ENCODE measurements at places on chromosomes 1 and 21.

GRCh38 chr1:5376538-5377247 is 615.5 kb downstream of the NPHP4 start:
- DNase-seq: no peak

GRCh38 chr1:63795455-63795854 is 21.6 kb downstream of the ROR1 start:
- no peak for DNase-seq

GRCh38 chr21:37032877-37033471 is 26.5 kb downstream of the RIPPLY3 start:
- peak; percentile 42 for DNase-seq

DNA sequence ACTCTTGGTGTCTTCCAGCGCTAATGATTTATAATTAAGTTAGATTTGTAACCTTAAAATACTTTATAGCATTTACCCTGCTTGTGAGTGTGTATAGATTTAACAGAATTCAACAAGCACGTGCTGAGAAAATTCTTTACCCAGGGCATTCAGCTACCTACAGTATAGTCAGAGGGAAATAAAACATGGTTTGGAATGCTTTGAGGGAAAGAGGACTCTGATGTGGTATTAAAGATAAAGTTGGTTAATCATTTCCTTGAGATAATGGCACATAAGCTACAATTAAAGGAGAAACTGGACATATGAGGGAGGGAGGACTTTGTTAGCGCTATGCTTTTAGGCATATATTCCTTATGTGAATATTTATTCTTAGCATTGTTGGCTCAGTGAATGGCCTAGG is 26.4 kb upstream of the IL12RB2 start:
- no peak for DNase-seq

DNA sequence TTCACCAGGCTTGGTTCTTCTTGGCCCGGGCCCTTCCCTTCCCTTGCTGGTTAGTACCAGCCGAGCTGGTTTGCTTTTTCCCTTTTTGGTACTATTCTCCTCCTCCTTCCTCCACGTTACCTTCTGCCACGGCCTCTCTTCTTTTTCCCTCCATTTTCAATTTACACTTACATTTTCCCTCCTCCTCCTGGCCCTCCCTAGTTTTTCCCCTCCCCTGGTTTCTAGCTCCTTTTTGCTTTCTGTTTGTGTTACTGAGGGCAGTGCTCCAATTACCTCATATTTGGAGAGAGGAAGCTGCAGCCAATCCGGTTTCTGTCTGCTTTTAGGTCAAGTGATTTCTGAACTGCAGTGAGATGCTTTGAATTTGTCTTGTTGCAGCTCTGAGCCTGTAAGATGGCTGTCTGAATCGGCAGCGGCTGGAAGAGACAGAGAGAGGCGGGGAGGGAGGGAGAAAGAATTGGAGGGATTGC is 63.7 kb downstream of the MACF1 start:
- peak; percentile 79 for DNase-seq

DNA sequence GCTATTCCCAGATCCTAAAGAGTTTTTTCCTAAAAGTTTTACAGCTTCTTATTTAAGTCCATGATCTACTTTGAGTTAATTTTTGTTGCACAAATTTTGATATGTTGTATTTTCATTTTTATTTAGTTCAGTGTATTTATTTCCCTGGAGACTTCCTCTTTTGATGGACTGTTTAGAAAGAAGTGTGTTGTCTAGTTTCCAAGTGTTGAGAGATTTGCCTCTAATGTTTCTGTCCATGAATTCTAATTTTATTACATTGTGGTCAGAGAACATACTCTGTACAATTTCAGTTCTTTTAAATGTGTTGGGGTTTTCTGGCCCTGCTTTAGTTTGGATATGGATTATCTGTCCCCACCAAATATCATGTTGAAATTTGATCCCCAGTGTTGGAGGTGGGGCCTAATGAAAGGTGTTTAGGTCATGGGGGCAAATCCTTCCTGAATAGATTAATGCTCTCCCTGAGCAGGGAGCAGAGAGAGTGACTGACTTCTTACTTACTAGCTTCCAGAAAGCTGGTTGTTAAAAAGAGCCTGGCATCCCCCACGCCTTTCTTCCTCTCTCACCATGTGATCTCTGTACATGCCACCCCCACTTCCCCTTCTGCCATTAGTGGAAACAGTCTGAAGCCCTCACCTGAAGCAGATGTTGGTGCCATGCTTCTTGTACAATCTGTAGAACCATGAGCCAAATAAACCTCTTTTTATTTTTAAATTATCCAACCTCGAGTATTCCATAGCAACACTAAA is 4.6 kb downstream of the CHD1L start:
- no peak for DNase-seq

- no peak for DNase-seq
Measured at GRCh38 chr1:176696109-176696508, 233.1 kb downstream of the PAPPA2 start.

- no peak for DNase-seq
Measured at GRCh38 chr1:3359351-3359750, 95.1 kb upstream of the ARHGEF16 start.

DNA sequence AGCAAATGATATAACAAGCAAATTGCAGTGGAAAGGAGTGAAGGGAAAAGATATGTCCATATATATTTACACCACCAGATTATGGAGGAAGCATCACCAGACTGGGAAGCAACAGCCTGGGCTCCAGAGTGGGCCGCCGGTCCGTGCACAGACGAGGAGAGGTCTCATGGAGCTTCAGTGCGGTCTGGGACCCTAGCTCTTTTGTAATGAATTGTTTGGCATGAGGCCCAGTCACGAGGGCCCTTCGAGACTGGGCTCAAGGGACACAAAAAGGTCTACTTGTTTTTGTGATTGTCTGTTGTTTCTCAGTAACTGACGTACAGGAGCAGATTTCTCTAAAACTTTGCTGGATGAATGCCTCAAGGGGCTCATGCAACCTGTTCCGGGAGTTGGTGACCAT is 12.9 kb upstream of the STUM start:
- no peak for DNase-seq

DNA sequence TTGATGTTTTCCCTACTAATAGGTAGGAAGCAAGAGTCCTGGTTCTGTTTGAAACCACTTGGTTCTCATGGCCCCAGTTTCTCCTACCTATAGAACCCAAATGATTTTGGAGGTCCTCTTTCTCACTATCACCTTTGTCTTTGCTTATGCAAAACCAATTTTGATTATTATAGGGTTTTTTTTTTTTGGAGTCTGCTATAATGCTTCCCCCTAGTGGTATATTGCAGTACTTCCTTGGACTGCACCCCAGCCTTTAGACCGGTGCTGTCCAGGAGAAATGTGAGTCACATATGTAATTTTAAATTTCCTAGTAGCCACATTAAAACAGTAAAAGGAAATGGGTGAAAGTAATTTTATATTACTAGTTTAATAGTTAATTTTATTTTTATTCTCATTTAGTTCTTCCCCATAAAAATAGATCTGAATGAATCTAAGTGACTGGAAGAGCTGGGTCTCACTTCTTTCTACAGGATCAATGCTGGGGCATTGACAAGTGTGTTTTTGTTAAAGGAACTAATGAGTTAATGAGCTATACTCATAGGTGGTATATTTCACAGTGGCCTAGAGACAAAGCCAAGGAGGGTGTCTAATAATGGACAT is 10.6 kb downstream of the FCMR start:
- peak; percentile 59 for DNase-seq

DNA sequence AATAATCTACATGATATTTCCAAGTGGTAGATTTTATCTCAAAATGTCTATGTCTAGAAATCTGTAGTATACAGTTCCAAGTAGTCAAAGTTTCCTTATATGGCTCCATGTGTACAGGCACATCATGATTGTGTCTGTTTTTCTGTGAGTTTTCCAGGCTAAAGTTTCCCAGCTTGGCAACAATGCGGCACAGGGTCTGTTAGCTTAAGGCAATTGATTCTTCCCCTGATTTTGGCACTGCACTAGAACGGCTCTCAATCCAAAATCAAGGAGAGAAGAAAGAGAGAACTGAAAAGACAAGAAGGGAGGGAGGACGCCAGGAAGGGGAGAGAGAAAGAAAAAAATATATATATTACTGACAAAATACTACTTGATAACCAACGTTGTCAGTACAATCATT is 193.9 kb upstream of the SNX7 start:
- no peak for DNase-seq

GRCh38 chr1:75785320-75785982 is 605 bp upstream of the RABGGTB start:
- no peak for DNase-seq

DNA sequence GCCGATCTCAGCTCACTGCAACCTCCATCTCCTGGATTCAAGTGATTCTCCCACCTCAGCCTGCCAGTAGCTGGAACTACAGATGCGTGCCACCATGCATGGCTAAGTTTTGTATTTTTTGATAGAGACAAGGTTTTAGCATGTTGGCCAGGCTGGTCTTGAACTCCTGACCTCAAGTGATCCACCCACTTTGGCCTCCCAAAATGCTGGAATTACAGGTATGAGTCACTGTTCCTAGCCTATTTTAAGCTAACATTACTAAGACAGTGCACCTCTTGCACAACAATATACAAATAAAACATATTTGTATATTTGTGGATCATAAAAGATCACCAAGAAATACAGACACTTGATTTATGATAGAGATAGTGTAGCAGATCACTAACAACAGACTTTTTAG is 139.1 kb downstream of the DUSP10 start:
- DNase-seq: peak; percentile 56

- DNase-seq: peak; percentile 62
Measured at GRCh38 chr1:101365186-101365585, 128.4 kb downstream of the S1PR1 start.

DNA sequence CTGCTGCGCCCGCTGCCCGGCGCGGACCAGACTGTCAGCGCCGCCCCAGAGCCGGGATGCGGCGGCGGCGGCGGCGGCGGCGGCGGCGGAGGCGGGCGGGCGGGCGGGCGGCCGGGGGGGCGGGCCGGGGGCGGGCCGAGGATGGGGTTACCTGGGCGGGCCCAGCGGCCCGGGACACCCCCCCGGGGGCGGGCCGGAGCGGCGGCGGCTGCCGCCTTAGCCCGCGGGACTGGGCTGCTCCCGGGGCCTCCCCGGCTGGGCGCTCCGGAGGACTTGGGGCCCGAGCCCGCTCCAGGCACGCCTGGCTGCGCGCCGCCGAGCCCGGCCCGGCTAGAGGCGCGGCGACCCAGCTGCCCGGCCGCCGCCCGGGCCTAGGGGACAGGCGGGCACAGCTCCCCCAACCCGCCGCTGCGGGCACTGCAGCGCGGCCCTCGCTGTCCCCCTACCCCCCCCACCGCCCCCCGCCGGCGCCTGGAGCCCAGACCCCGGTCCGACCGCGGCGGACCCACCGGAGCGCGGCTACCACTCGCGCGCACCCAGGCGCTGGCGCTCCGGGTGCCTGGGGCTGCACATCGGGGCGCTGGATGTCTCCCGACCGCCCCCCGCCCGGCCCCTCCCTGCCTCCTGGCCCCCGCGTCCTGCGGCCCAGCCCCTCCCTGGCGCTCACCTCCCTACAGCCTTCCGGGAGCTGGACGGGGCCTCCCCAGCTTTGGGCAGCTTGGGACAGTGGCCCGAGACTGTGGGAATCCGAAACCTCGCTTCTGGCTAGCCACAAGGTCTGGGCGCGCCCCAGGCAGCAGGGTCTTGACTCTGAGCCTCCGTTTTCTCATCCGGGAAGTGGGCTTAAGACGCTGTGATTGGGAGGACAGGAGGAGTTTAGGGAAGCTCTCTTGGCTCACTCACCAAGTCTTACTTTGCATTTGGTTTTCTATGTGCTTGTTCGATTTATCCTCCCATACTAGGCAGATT is at the start of gene WNT4:
Gene WNT4, minus strand, starts transcription at position 33 of the 969 bp plus-strand sequence. CDS start 175 bp downstream, outside the sequence.
- peak; percentile 8 for DNase-seq

DNA sequence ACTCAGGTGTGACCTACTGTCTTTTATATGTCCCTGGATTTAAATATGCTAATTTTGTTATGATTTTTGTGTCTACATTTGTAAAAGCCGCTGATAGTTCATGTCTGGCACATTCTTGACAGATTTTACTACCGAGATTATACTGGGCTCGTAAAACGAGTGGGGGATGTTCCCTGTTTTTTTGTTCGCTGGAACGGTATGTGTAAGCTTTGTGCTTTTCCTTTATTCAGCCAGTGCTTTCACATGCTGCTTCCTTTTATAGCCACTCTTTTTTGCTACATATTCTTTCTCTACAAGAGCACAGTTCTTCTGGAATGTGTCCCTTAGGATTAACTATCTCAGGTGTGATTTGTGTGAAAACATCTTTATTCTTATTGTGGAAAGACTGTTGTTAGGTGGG is 46.6 kb downstream of the ADARB1 start:
- no peak for DNase-seq

DNA sequence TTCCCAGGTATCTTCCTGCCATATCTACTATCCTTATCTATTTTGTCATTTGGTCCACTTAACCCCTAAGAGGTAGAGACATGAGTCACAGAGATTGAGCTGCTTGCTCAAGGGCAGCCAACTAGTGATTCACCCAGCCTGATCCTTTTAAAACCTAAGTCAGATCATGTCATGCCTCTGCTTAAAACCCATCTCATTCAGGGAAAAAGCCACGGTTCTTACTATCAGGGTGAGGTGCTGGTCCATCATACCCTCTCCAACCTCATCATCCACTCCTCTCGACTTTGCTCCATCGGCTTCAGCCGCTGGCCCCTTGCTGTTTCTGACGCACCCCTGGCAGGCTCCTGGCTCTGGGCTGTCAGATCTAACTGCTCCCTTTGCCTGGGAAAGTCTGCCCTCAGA is 14.4 kb upstream of the PPP1R15B start:
- no peak for DNase-seq

GRCh38 chr1:168945870-168946269 is 160.6 kb upstream of the ATP1B1 start:
- no peak for DNase-seq

DNA sequence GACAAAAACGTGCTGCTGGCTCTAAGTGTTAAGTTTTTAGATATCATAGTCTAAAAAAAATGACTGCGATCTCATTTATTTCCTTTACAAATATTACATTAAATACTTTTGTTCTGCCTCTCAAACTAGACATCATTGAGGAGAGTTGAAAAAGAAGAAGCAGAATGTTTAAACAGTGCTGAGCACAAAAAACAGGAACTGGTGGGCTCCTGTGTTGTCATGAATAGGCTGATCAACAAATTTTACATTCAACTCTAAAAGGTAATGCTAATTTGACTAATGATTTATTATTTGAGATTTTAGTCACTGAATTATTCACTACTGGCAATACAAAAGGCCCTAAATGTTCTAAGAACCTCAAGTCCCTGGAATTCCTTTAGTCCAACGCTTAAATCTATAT is 66.1 kb downstream of the GPATCH2 start:
- DNase-seq: no peak

GRCh38 chr1:1199961-1200875 is 6.2 kb downstream of the TNFRSF18 start:
- DNase-seq: no peak

- no peak for DNase-seq
Measured at GRCh38 chr1:69120817-69121216, 446.9 kb upstream of the LRRC7 start.

- no peak for DNase-seq
Measured at GRCh38 chr1:147664206-147664605, 6.1 kb downstream of the ACP6 start.

Data from fibroblast of gingiva (primary cell).